ENCODE measurements at places on chromosomes 16 and 17. TPM values are rescaled to one million over a fixed set of nuclear protein-coding genes. Genes with fewer than 3 reads are reported as not detected.

TSPAN10 gene
- 0.23 TPM for total RNA-seq

KRTAP4-5 gene
- not detected for total RNA-seq

- H3K4me3 ChIP-seq, result no peak overlapping the region
- peak; percentile 78 for DNase-seq
- peaks cover 31% of the 10 kb centered on the region for H3K4me1 ChIP-seq
- peaks cover 4% of the 10 kb centered on the region for H3K27me3 ChIP-seq
- no peak overlapping the region for H3K27ac ChIP-seq
Measured at GRCh38 chr17:39239640-39240314, 14.0 kb upstream of the STAC2 start.

DNA sequence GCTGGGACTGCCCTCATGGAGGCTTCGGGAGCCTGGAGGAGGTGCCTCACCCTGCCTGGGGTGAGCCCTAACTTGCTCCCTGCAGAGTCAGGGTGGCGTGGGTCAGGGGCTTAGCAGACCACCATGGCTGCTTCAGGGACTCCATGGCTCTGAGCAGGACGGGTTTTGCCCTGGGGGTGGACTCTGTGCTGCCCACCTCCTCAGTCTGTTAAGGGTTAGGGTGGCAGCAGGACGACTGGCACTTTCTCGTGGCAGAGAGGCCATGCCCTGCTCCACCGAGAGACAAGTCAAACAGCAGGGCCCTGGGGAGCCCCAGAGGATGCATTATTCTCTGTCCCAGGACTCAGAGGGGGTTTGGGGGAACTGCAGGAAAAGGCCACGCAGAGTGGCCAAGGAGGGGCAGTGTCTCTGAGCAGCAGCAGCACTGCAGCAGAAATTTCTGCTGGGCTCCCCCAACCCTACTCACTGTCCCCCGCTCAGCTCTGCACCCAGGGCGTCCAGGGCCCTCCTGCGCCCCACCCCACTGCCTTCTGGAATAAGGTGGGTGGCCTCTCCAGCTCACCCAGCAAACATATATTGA is 1.8 kb upstream of the PRSS22 start:
- H3K27ac ChIP-seq, result no peak overlapping the region
- peaks cover 14% of the 10 kb centered on the region for H3K27me3 ChIP-seq
- peaks cover 4% of the 10 kb centered on the region for H3K4me1 ChIP-seq
- H3K4me3 ChIP-seq, result no peak overlapping the region

- no peak overlapping the region for H3K27ac ChIP-seq
- H3K27me3 ChIP-seq, result no peaks in the 10 kb centered on the region
Measured at GRCh38 chr16:539901-540530, 12.5 kb downstream of the CAPN15 start.

DNA sequence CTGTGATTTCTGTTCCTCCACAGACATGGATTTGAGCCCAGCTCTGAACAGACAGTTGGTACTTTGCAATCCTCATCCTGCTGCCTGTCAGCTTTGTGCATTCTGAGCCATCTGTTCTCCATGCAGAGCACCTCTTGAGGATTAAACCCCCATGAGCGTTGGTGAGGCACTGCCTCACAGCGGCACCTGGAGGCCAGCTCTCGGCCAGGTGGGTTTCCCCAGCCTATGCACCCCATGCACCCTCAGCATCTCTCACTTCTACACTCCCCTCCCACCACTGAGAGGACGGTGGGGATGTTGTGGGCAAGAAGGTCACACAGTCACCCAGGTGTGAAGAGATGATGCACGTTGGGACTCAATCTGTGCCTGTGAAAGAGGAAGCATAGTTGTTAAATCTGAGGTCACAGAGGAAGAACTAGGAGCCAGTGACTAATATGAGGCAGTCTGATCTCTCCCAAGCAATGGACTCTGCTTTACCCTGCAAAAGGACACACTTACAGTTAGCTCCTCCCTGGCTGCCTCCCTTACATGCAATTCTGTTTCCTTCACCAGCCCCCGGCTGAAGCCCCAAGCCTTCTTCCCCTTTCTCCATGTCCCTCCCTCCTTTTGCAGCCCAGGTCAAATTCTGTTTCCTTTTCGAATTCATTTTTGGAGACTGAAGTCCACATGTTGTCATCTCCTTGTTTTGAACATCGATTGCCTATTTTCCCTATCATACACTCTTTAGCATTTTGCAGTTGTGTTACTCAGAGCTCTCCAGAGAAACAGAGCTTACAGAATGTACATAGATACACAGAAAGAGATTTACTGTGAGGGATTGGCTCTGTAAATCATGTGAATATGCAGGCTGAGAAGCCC is 58.5 kb downstream of the HS3ST3B1 start:
- H3K4me3 ChIP-seq, result no peak overlapping the region
- H3K27me3 ChIP-seq, result peaks cover 6% of the 10 kb centered on the region
- peaks cover 13% of the 10 kb centered on the region for H3K4me1 ChIP-seq
- H3K36me3 ChIP-seq, result no peaks in the 10 kb centered on the region
- DNase-seq, result peak; percentile 72
- no peak overlapping the region for H3K27ac ChIP-seq

GRCh38 chr17:36791150-36791941 is 145.9 kb upstream of the LHX1 start:
- no peak overlapping the region for H3K27ac ChIP-seq
- DNase-seq, result no peak
- H3K4me3 ChIP-seq, result no peak overlapping the region
- no peaks in the 10 kb centered on the region for H3K36me3 ChIP-seq
- H3K4me1 ChIP-seq, result no peaks in the 10 kb centered on the region

CACNA1G gene
- total RNA-seq, result not detected

DNA sequence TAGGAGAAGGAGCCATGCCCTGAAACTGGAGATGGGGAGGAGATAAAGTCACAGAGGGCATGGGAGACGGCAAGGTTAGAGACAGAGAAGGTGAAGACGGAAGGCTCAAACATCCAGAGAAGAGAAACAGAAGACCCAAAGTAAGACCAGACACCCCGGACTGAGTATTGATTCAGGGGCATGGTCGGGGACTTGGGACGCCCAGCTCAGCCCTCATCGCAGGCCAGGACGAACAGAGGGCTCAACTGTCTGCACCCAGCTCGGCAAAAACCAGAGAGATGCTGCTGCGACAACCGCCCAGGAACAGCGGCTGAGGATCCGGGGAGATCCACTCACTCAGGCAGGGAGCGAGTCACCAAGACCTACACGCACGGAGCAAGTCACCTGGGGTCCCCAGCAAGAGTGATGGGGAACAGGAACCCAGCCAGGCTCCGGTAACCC is 999 bp downstream of the XYLT1 start:
- peaks cover 64% of the 10 kb centered on the region for H3K4me1 ChIP-seq
- H3K27ac ChIP-seq, result peak overlapping the region; percentile 81
- peak; percentile 60 for DNase-seq

PPP1R27 gene
- not detected for total RNA-seq
